ENCODE measurements at places on chromosomes 4 and X.

DNA sequence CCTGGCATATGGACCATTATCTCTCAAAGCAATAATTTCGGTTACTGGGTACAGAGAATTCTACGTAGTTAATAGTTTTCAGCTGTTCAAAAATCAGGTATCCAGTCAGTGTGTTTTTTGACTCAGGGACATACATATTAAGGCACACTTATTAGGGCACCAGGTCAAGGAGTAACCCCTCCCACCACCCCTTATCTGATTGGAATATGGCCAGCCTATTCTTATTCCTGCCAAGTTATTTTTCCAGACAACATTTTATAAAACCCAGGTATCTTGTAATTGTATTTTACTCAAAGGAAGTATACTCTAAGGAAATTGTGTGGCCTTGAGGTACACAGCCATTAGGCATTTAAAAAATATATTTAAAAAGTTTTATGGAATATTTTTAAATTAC, 4.3 kb downstream of the ZFX start:
- DNase-seq, result no peak

DNA sequence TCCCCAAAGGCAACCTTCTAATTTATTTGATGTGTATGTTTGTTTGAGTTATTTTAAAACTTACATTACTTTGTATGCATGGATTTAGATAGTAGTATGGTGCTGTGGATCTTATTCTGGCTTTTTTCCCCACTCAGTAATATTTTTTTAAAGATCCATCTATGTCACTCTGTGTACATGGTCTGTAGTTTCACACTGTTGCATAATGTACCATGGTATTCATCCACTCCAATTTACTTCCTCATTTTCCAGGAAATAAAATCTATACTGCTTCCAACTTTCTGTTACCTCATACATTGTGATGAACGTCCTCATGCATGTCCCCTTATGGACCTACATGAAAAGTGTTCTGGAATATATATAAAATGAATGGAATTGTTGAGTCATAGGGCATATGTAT, 17.6 kb downstream of the ARMCX2 start:
- no peak for DNase-seq

DNA sequence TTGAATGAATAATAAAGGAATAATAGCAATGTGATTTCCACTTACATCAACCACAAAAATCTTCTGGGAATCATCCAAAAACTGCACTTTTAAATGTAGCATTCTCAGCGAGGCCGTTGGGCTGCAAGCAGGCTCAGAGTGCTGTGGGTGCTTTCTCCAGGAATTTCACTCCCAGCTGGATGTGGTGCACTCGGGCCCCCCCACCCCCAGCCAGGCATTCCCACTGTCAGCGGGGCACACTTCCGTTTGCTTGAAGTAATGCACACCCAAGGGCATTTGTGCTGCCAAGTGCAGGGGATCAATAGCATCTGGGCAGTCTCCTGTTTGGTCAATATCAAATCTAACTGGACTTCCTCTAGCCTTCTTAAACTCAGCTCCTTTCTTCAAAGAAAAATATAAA, at the start of gene FRMD7:
FRMD7 (minus strand) TSS at position 278 of the 400 bp plus-strand sequence; CDS start at position 102, 176 bp downstream.
- peak; percentile 9 for DNase-seq

- peak; percentile 29 for DNase-seq
Observed at GRCh38 chr4:150722908-150723362, 141.0 kb downstream of the MAB21L2 start.

DNA sequence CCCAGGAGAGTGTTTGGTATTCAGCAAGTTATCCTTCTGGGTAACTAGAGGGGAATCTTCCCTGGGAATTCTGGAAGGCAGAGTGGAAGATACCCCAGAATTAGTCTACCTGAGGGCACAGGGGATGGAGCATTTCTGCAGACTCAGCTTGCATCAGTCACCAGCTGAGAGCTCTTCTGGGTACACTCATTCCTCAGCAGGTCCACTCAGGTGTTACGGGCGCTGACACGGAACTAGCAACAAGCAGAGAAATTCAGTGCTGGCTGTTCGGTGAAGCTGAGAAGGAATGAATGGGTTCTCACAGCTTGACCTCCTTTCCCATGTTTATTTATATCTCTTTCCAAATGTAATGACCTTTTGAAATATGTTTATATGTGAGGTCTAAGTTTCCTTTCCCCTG, 106.0 kb upstream of the PNPLA4 start:
- DNase-seq, result no peak

DNA sequence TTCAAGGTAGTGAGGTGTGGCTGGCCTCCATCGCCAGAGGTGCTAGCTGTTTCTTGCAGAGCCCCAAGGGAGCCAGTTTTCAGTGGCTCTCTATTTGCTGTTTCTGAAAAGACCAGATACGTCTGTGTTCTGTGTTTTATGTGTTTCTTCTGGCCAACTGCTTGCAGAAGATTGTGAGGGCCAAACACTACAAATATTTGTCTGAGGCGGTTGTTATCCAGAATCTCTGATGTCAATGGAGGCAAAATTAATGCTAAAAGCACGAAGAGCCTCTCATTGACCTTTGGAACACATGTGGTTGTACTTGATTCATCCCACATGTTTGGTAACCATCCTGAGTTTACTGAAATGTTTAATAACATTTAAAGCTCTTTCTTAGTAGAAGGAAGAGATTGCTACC, 113.9 kb downstream of the CT47B1 start:
- no peak for DNase-seq

DNA sequence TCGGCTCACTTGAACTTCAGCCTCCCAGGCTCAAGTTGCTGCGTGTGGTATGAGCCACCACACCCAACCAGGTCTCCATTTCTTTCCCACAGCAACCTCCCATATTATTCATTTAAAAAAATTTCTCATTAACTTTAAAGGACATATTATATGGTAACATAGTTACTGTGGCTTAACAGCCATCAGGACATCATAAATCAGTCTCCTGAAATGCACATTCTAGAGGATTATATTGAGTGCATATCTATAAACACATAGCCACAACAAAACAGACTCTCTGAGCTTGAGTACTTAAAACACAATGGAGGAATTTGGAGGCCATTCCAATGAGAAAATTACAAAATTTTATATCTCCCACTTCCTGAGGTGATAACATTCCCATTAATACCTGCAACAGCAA, 61.5 kb downstream of the CORIN start:
- no peak for DNase-seq

GRCh38 chrX:73836956-73837477, 274.0 kb downstream of the CHIC1 start:
- no peak for DNase-seq

DNA sequence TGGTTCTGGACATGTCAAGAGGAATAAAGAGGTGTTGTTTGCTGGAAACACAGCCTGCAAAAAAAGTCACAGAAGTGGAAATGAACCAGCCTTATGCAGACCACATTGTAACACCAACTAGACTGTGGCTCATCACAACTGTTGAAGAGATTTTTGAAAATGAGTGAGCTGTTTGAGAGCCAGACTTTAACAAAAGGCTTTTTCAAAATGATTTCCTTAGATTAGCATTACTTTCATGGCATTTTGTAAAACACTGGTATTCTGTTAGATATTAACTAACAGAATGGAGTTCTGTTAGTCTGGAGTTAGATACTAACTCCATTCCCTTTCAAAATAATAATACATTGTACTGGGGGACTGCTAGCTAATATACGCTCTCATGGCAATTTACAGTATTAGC, 60.6 kb upstream of the GABRA2 start:
- no peak for DNase-seq

DNA sequence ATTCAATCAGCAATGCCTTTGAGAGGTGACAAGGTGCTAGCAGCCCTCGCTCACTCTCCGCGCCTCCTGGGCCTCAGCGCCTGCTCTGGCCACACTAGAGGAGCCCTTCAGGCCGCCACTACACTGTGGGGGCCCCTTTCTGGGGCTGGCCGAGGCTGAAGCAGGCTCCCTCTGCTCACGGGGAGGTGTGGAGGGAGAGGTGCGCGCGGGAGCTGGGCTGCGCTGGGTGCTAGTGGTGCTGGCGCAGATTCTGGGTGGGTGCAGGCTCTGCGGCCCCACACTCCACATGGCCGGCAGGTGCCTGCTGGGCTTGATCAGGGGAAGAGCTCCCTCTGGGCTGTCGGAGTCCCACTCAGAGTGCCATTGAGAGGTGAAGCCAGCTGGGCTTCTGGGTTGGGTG, 351.0 kb downstream of the GASK1B start:
- DNase-seq, result no peak

DNA sequence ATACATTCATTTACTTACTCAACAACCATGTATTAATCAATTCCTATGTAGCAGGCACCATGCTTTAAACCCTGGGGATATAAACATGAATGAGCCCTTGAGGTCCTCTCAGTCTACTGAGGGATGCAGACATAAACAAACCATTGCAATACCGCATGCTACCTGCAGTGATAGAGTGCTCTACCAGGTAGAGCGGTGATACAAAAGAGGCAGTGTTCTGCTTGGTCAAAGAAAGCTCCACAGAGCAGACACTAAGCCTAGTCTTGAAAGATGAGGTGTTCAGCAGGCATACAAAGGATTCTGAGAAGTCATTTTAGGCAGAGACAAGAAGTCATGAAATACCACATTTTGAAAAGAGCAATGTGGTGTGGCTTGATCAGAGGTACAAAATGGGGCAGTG, 26.9 kb upstream of the AMOT start:
- DNase-seq, result no peak

DNA sequence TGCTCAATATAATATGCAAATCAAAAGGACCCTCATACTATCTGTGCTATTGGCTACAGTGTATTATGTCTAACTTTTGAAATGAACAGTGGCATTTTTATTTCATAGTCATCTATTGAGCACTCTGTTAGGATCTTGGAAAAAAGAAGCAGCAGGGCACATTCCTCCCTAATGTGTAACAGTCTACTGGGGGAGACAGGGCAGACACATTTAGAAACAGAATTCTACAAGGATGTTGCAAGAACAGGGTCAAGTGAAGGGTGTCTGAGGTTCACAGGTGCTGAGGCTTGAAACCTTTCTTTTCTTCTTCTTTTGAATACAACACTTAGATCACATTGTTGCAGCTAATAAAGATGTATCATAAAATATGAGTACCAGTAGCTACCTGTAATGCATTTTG, 129.7 kb upstream of the SLC4A4 start:
- no peak for DNase-seq

DNA sequence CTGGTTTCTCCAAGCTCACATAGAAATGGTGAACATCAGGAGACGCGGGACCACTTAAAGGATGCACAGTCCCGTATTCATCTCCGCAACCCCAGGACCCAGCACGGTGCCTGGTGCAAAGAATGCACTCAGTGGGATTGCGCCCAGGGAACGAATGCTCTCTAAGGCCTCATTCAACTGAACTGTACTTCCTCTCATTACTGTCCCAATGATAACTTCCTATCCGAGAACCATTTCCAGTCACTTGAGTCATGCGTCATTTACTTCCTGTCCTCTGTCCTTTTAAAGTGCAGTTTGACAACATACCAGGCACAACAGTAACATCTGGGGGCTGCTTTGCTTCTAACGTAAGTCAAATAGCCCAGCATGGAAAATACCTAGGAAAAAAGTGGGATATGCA, 75.7 kb downstream of the RBM47 start:
- DNase-seq, result peak; percentile 37

DNA sequence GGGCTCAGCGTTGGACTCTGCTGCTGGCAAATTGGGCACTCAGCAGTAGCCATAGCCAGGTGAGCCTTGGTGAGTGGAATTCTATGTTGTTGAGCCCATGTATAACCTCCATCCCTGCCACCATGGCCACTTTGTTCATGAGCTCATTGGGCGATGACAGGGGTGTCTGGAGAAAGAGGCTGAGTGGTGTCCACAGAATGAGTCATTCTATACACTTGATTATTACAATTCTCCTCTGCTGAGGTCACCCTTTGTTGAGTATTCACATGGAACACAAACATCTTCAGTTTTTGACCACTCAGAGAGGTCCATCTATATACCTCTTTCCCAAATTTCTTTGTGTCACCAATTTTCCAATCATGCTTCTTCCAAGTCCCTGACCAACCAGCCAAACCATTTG, 1341.7 kb downstream of the PCDH7 start:
- DNase-seq, result no peak

DNA sequence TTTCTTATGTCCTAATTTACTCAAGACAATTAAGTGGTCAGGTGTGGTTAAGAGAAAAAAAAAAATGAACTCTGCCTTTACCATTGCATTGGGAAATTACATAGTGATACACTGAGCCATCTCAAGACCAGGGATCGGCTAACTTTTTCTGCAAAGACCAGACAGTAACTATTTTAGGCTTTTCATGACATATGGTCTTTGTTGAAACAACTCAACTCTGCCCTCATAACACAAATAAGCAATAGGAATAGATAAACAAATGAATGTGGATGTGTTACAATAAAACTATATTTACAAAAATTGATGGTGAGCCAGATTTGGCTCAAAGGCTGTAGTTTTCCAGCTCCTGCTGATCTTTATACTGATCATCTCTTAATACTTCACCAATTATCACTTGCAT, 632.6 kb upstream of the INTU start:
- DNase-seq, result no peak

DNA sequence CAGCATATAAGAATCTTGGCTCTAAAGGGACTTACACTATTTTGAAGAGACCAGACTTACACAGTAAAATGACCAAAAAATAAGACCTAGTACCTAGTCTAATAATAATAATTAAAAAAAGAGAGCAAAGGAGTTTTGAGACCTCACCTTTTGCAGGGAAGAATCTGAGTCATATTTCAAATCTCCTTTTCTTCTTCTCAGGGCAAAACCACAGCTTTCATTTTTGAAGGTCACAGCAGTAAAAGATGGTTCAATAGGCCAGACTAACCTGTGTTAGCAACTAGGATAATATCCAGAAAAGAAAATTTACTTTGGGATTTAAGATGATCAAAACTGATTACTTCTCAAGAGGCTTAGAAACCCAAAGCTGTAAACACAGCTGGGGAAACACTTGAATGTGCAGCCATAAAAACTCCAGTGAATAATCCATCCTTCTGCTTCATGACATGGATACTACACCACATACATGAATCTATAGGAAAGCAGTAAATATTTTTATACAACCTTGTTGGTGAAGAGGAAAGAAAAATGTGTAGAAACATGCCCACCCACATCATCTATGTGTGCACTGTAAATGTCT, 25.9 kb upstream of the LNX1 start:
- DNase-seq, result no peak

- DNase-seq, result no peak
Observed at GRCh38 chr4:22553560-22553959, 37.7 kb upstream of the ADGRA3 start.

DNA sequence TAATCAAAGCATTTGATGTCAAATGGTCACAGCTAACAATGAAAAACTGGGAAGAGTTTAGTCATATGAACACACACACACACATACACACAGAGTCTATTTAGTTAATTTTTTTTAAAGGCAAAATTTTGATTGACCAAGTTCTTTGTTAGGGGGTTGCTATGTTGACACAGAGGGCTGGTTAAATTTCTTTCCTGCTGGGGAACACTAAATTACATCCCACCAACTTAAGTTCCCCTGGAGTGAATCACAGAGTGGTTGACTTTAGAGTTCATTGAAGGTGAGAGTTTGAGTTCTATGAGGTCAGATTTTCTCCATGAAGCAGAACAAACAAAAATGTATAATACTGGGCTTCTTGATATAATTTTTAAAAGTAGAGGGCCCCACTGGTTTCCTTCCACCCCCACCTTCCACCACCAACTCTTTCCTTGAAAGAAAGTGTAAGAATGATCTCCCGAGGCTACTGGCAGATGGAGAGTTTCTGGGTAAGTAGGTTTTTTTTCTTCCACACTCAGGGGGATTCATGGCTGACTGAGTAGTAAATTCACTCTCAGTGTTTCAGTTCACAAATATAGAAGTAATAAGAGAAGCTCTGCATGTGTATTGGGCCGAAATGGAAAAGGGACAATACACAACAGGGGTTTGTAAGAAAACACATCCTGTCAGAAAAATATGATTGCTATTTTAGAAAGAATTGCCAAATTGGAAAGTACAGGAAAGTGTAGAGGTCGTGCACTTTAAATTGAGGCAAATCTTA, 917.0 kb upstream of the LCORL start:
- peak; percentile 27 for DNase-seq
